ENCODE measurements at places on chromosomes 16 and 17.

DNA sequence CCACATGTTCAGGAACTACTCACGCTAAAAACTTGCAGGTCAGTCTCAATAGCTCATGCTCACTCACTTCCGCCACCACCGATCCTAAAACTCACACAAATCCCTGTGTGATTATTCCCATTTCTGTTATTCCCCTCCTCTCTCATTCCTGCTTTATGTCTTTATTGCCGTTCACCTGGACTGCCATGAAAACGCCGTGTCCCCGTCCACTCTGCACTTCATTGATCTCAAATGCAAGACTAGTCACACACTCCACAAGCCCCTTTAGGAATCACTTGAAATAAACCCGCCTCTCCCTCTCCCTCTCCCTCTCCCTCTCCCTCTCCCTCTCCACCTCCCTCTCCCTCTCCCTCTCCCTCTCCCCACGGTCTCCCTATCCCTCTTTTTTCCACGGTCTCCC, 78.0 kb downstream of the AXIN2 start:
- no peak for DNase-seq

DNA sequence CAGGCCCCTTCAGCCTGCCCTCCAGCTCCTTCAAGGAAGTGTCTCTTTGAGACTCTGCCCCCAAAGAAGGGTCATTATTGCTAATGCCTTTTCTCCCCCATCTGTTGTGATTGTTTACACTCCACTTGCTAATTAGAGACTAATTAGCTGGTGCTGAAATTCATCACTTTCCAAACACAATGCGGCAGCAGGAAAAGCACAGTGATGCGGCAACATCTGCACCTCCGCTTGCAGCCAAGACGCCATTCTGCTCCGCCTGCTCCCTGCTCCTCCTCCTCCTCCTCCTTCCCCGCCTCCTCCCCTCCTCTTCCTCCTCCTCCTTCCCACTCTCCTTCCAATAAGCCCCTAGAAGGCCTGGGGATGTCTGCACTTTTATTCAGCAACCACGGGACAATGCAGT, 110.5 kb downstream of the SDK2 start:
- peak; percentile 79 for DNase-seq

GRCh38 chr17:62750631-62751051, 57.5 kb downstream of the MARCHF10 start:
- peak; percentile 98 for DNase-seq

DNA sequence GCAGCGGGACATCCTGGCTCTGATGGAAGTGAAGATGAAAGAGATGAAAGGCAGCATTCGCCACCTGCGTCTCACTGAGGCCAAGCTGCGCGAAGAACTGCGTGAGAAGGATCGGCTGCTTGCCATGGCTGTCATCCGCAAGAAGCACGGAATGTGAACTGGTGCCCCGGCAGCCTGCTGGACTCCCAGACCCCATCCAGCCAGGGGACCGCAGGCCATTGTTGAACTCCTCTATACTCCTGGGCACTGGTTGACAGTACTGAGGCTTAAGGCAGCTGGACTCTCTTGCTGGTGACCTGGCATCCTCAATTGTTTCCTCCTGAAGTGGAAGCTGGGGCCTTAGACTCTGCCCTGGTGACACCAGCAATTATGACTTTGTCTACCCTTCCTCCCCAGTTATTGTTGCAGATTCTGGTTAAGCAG, 1.2 kb downstream of the THAP11 start:
- DNase-seq, result no peak

DNA sequence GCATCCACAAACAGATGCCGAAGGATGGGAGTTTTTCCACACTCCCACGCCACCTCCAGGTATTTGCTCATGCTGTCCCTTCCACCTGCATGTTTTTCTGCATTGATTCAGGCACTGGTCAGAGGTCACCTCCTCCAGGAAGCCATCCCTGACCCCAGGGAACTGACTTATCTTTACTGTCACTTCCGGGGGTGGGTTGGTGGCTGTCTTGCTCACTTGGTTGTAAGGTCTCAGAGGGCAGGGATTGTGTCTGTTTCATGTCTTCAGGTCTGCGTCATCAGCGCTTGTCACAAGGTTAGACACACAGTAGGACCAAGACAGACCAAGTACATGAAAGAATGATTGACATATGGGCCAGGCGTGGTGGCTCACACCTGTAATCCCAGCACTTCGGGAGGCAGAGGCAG, 1.9 kb upstream of the IL4R start:
- no peak for DNase-seq

GRCh38 chr16:53515259-53515658, 12.2 kb upstream of the AKTIP start:
- DNase-seq, result no peak

- DNase-seq, result no peak
Measured at GRCh38 chr16:86117756-86118155, 218.8 kb downstream of the IRF8 start.

- DNase-seq, result no peak
Measured at GRCh38 chr16:71895679-71896365, 491 bp downstream of the IST1 start.

- no peak for DNase-seq
Measured at GRCh38 chr17:48641541-48642058, 15.4 kb upstream of the HOXB9 start.

DNA sequence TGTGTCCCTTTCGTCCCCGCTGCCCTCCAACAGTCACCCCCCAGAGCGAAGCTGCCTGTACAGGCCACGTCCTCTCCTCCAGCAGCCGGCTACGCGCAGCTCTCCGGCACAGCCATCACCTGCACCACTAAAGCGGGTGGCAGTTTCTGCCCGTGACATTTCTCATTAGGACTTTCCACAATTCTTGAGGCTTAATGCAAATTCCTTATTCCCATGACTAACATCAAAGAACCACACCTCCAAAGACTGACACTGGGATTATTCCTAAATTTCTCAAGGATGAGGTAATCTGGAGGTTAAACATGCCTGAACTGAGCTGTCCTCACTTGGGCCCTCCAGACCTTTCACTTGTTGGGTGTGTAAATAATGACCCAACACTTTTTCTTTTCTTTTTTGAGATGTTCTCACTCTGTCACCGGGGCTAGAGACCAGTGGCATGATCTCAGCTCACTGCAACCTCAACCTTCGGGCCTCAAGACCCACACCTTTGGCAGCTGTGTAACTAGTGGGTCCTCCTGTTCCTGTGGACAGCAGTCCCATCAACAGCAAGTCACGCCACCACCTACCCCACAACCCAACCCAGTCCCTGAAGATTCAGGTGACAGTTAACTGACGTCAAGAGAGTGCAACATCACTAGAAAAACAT, 11.7 kb downstream of the ANKRD11 start:
- no peak for DNase-seq

DNA sequence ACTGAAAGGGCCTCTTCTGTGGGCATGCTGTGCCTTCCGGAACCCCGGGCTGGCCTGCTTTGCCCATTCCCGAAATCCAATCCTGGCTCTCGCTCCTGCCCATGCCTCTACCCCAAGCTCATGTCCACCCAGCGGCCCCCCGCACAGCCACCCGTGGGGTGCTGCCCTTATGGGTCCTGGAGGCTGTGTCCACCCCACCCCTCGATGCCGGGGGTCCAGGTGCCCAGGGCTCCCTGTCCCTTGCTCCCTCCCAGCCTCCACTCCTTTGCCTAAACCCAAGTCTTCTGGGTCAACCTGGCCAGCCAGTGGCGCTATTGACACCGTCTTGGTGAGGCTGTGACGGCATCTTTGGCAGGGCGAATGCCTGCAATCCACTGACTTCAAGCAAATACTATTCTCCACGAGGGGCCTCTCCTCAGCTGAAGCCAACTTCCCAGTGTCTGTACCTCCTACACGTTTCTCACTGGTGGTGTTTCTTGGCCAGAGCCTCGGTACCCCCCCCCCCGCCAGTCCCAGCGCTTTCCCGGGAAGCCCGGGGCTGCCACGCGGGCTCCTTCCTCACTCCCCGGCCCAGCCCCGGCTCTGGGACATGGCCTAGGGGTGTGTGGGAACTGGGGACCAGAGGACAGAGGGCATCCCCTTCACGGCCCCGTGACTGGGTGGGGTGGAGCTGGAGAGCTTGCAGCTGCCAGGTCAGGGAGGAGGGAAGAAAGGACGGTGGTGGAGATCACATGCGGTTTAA, 12.2 kb upstream of the DUS1L start:
- DNase-seq, result no peak

GRCh38 chr16:86848821-86849220, 270.5 kb downstream of the FOXL1 start:
- no peak for DNase-seq

DNA sequence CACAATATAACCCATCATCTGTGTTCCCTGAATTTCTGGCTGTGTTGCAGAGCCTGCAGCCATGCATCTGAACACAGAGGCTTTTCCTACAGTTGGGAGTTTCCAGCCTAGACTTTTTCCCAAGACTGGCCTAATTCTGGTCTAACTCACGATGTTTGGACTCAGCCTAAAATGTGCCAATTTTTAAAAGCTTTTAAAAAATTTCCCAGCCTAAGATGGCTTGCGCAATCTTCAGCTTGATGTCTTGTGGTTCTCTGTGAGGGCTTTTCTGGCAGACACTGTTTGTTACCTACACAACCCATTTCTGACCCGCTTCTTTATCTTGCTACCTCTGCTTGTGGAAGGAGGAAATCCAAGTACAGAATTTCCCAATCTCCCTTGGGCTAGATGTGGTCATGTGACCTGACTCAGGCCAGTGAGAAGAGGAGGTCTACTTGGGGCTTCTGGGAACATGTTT, 72.7 kb upstream of the GAS7 start:
- DNase-seq, result no peak

GRCh38 chr17:81018044-81018802, 16.7 kb upstream of the BAIAP2 start:
- DNase-seq, result no peak

- DNase-seq, result peak; percentile 93
Measured at GRCh38 chr16:14629919-14630619, at the start of gene PARN. Gene PARN, minus strand, starts transcription at chr16:14630260. Its CDS starts 135 bp downstream, at chr16:14630125.

- DNase-seq, result no peak
Measured at GRCh38 chr17:3722716-3723115, 987 bp upstream of the HASPIN start.

- DNase-seq, result no peak
Measured at GRCh38 chr16:86988920-86989696, 328.1 kb downstream of the C16orf95 start.

DNA sequence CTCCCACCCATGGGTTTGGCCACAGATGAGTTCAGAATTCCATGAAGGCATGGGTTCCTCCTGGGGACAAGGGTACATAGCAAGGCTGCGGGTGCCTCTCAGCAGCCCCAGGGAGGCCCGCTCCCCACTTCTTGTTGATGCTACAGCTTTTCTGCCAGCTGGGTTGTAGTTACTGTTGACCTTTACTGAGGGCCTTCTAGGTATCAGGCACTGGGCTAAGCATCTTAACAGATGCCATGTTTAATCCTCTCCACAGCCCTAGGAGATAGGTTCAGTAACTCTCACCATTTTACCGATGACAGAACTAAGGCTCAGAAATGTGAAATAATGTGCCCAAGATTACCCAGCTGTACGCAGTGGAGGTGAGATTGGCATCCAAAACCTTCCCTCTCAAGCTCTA, 54.3 kb upstream of the DLX4 start:
- no peak for DNase-seq

DNA sequence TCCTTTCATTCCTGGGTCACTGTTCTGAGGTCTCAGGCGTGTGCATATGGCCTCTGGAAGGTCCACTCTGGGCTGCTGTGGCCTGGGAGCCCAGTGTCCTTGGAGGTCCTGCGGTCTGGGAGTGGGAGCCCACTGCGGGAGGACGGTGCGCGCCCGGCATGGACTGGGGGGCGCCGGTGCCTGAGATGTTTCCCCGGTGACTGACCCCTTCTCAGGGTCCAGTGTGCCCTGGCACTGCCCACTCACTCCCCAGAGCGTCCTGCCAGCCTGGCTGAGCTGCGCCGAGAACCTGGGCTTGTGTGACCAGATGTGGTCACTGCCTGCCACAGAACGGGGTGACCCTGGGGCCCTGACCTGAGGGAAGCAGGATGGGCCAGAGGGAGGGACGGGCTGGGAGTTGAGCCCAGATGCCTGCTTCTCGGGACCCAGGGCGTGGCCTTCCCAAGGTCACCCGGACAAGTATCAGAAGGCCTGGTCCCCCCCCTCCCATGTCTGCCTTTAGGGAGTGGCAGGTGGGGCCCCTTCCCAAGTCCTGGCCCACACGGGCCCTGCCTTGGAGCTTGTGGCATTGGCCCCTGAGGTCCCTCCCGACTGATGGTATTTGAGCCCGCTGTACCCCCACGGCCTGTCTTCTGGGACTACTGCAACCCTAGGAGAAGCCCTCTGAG, 1.1 kb upstream of the RHBDL1 start:
- no peak for DNase-seq

- no peak for DNase-seq
Measured at GRCh38 chr16:68985855-68986254, 119.6 kb upstream of the HAS3 start.

DNA sequence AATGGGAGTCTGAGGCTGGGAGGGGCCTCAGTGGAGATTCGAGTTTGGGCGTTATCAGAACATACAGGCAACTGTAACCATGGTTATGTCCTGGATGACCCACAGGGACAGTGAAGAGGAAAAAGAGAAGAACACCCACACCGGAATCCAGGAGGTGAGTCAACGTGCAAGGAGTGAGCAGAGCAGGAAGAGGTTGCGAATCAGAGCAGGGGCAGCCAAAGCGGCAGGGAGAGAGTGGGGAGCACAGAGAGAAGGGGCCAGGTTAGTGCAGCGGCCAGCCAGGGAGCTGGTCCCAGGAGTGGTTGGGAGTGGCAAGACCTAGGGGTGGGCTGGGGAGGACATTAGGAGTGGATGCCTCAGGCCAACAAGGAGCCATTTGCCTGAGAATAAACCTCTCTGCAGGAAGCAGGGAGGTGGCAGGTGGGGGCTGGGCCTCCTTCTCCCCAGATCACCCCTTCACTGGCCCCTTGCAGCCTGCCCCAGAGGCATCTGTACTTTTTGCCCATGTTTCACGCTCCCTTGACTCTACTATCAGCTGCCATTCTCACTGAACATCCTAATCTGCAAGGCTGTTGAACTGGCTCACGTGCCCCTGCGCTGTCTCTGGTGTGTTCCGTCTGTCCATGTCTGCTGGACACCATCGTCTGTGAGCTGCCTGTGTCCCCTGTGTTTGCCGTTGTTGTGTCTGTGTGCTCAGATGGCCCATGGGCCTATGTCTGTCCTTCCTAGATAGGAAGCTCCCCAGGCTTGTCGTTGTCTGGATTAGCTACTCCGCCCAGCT, 5.1 kb downstream of the KRT13 start:
- no peak for DNase-seq

DNA sequence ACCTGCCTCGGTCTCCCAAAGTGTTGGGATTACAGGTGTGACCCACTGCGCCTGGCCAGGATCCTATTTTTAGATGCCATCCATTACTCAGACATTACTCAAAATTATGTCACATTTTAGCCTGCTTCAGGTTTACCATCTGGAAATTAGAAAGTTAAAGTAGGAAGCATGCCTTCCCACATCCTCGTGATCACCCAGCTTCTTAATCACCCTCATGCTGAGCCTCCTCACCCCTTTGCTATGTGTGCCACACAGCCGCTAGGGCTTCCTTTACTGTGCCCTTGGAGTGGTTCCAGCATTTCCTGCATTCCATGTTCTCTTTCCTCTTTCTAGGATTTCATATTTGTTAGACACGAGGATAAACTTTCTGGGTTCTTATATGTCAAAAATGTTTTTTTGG, 9.3 kb downstream of the ADORA2B start:
- DNase-seq, result no peak
